Caki2 (cell line): ENCODE measurements at places on chromosomes 7 and 10.

GRCh38 chr7:2792856-2793487 lies 51.1 kb downstream of the GNA12 start:
- DNase-seq: no peak

DNA sequence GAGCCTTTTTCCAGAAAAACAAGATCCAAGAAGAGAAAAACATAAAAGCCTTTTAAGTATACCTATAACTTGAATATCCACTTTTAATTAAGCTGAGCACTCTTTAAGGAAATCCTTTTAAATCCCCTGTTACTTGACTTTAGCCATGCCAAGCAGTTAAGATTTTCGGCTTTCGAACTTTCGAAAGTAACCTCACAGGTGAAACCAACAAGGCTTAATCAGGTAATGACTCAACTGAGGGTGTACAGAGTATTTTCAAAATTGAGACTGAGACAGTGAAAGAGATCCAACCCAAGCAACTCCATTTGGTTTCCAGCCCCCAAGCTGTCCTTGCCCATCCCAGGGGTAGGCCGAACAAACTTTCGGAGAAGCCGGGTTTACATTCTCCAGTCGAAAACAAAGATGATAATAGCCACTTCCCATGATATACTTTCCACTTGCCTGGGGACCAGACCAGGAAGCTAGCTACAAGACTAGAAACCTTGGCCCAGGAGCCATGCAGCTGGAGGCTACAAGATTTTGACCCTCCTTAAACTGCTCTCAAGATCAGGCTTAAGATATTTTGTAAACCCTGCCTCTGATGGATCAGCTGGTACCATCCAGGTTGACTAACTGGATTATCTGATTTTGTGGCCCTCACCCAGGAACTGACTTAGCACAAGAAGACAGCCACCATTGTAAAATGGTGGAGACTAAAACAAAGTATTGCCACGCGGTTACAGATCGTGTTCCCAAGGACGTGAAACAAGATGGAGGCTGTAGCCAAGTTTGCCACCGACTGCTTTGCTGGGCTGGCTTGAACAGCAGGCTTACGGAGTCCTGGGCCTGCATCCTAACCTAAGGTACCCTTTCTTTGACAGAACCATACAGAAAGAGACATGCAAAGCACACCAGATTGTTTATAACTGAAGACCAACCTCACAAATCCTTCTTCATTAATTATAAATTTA lies 32.3 kb downstream of the C1GALT1 start:
- no peak for DNase-seq

- no peak for DNase-seq
Measured at GRCh38 chr10:45006276-45007030, 5.7 kb downstream of the ZNF22 start.

GRCh38 chr10:642186-642890 lies 47.1 kb downstream of the DIP2C start:
- DNase-seq: no peak

DNA sequence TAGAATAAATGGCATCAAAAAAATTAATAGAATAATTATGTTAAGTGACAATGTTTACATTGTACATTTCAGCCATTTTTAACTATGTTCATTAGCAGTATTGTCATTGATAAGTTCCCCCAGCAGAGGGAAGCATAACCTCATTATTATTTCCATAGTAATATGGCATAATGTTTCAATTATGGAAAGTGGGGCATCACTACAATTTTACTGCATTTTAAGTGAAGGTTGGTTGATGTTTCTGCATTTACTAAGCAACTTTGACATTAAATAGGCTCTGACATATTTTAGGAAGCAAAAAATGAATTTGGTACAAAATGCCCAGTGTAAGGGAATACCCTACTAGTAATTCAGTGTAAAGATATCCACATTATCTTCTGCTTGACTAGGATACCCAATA lies 218.3 kb downstream of the SEMA3A start:
- DNase-seq: peak; percentile 28

DNA sequence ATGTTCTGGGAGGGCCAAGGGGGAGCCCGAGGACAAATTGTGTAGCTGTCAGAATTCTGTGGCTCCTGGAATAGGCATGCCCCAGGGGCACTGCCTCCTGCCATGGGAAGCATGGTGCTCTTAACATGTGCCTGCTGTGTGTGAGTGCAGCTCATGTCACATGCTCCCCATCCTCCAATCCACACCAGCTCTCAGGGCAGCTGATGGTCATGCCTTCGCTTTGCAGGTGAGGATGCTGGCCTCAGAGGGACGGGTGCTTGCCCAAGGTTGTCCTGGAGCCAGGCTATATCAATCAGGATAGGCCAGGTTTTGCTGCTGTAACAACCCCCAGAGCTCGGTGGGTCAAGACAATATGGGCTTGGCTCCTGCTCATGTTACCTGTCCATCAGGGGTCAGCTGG lies 303.4 kb downstream of the RPS24 start:
- DNase-seq: no peak

- DNase-seq: no peak
Measured at GRCh38 chr10:35351021-35351420, 14.7 kb downstream of the CCNY start.

DNA sequence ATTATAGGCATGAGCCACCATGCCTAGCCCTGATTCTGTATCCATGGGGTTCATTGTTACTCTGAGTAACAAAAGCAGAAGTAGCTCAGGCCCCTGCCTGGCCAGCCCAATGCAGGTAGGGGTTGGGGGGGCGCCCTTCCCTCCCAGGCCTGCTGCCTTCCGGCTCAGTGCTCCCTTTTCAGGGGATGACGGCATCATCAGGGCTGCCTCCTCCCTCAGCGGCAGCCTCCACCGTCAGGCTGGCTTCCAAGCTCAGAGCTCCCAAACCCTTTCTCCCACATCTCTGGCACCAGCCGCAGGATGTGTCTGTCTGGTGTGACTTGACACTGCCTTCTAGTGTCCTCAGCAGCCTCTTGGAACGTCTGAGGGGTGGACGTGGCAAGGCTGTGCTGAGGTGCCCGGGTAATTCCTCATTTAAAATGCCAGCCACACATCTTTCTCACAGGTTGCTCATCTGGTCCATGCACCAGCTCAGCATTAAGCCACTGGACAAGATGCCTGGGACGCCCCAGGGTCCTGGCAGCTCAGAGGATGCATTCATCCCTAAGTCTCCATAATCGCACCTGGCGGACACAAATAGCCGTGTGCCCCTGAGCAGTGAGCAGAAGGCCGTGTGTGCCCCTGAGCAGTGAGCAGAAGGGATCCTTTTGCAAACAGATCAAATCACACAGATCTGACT lies 38.2 kb downstream of the PAPOLB start:
- DNase-seq: no peak

DNA sequence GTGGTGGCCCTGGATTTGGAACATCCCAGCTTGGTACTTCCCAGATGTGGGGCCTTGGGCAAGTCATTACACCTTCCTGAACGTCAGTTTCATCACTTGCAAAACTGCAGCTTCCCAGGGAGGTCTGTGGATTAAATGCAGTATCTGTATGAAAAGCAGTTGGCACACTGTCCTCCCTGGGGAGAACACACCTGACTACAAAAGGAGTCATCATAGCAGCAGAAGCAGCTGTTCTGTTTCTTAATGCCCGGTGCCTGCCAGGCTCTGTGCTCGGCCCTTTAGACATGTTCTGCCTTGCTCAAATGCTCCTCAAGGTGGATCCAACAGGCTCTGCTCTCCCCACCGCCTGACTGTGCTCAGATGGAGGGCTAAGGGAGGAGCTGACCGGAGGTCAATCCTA lies 31.0 kb downstream of the CDCA7L start:
- no peak for DNase-seq

GRCh38 chr7:42020061-42020460 lies 216.9 kb downstream of the GLI3 start:
- DNase-seq: no peak

DNA sequence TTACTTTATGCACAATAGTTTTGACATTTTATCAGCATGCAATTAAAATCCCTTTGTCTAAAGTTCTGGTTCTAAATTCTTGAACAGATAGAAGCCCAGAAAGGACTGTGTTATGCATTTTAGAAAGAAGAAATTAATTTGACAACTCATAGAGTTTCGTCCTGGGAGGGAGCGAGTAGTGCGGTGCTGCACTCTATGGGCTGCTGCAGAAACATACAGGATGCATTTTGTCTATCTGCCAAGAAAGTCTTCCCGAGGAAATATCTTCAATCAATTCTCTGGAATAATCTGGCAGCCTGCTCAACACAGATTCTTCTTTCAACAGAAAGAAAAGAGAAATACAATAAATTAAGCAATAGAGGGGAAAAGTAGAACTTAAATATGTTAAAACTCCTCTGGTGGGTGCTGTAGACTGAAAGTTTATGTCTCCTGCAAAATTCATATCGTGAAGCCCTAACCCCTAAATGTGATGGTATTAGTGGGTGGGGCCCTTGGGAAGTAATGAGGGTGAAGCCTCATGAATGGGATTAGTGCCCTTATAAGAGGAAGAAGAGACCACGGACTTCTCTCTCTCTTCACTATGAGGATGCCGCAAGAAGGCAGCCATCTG lies 39.0 kb upstream of the IFRD1 start:
- peak; percentile 17 for DNase-seq

DNA sequence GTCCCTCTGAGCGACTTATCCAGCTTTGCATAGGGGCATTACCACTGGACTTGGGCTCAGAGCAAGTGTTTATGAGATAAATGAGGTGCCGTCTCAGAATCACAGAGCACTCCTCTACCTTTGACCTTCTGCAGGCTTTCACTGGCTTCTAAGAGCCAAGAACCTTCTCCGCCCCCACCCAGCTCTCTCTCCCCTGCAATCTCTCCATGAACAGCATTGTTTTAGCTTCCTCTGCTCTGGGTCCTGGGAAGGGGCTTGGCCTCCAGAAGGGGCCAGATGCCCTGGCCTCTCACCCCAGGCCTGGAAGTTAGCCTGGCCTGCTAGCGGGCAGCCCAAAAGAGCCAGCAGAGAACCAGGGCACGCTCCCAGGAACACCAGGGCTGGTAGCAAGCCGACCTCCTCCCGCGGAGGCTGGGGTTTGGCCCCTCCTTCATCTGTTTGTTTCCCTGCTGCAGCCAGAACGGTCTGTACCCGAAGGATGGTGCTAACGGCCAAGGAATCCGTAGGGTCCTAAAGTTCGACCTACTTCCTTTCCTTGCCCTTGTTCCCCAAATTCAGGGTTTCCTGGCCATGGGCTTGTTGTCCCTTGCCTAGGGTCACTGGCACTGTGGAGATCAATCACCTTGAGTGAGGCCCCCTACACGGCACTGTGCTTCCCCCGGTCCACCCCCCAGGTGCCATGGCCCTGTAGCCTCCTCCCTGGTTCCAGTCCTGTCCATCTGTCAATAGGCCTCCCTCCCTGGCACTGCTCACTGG lies 18.7 kb upstream of the DDIT4 start:
- peak; percentile 71 for DNase-seq

DNA sequence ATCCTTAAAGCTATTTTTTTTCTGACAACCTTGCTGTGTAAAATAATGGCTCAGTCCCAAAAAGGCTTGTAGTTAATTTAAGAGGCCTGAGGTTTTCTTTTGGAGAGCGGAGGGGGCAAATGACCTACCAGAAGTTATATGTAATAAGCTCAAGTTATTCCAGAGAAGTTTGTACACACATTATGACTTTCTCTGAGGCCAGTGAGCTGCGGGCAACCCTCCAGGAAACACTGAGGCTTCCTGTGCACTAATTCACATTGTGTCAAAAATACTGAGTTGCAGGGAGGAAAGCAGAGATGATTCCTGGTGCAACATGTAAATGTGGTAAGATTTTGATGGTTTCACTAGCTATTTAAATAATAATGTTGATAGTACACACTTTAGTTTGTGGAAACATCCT lies 188.6 kb downstream of the DIP2C start:
- DNase-seq: no peak

DNA sequence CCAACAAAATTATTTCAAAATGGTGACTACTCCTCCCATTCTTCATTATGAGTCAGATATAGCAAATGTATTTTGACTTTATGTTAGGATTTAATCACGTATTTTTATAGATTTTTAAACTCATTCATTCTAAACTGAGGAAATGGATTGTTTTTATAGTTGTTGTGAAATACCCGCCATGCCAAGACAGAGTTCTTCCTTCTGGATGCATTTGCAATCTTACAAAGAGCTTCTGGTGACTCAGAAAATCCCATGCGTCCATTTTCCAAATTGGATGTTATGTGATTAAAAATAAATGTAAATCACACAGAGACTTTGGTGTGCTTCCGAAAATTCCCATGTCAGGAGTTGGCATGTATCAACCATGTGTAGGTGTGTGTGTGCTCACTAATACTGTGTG lies 179.3 kb downstream of the TRIL start:
- no peak for DNase-seq

DNA sequence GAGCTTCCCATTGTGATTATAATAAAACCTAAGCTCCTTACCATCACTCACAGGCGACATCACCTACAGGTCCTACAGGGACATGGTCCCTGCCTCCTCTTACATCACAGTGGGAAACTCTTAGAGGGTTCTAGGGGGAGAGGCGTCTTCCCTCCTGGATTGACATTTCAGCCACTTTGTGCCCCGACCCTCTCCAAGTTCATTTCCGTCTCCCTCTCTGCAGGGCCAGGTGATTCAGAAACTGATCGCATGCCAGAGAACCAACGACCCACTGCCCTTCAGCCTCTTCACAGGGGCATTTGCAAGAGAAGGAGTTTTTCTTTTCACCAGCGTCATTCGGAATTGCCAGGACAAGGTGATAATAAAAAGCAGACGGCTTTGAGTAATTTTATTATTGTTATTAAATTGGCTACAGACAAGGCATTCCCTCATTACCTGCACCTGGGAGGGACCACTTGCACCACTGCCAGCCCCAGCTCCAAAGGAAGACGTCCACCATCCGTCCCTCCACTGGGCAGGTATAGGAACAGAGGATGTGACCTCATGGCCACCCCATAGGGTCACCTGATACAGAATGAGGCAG lies 85.8 kb upstream of the CUX1 start:
- peak; percentile 69 for DNase-seq

DNA sequence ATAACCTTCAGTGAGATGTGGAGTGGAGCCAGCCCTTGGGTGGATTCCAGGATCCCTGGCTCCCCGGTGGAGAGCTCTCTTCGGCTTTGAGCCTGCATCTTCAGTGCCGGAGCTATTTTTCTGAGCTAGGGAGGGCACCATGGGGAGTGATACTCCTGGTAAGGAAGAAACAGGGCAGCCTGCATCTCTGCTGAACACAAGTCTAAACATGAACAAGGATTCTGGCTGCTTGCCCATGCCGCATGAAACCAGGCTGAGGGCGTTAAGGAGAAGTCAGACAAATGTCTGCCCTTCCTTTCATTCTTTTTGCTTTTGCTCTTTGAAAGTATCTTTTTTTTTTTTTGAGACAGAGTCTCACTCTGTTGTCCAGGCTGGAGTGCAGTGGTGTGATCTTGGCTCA lies 60.4 kb downstream of the EVX1 start:
- no peak for DNase-seq

GRCh38 chr7:28292834-28293526 lies 112.4 kb upstream of the JAZF1 start:
- no peak for DNase-seq

- DNase-seq: no peak
Measured at GRCh38 chr7:27345164-27345887, 102.7 kb downstream of the EVX1 start.

DNA sequence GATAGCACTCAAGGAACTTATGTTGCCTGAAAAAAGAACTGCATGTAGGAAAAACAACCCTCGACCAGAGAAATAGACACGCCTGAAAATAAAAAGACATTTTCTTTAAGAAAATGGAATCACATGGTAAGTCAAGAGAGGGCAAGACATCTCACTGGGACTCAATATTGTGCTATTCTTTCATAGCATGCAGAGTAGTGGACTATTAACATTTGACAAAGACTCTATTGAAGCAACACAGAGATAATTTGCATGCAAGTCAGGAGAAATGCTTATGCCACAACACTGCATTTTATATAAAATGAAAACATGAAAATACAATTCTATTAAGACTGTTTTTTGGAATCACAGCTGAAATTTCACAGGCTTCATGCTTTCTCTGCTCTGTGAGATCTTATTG lies 77.9 kb upstream of the RHOBTB1 start:
- no peak for DNase-seq

GRCh38 chr7:149239345-149240143 lies at the start of gene ZNF212:
Gene ZNF212 (plus strand): TSS chr7:149239651. CDS start chr7:149239779, 128 bp downstream.
- DNase-seq: peak; percentile 92
